Stimulated activated CD8-positive, alpha-beta memory T cell treated with anti-CD3 and anti-CD28 coated beads, Interleukin-2, amount 100 ng/mL, for 48 hours (primary cell): ENCODE measurements at places on chromosomes 6 and 20.
A peak's percentile ranks its signal among the peaks of the same experiment; 100 is the strongest.

DNA sequence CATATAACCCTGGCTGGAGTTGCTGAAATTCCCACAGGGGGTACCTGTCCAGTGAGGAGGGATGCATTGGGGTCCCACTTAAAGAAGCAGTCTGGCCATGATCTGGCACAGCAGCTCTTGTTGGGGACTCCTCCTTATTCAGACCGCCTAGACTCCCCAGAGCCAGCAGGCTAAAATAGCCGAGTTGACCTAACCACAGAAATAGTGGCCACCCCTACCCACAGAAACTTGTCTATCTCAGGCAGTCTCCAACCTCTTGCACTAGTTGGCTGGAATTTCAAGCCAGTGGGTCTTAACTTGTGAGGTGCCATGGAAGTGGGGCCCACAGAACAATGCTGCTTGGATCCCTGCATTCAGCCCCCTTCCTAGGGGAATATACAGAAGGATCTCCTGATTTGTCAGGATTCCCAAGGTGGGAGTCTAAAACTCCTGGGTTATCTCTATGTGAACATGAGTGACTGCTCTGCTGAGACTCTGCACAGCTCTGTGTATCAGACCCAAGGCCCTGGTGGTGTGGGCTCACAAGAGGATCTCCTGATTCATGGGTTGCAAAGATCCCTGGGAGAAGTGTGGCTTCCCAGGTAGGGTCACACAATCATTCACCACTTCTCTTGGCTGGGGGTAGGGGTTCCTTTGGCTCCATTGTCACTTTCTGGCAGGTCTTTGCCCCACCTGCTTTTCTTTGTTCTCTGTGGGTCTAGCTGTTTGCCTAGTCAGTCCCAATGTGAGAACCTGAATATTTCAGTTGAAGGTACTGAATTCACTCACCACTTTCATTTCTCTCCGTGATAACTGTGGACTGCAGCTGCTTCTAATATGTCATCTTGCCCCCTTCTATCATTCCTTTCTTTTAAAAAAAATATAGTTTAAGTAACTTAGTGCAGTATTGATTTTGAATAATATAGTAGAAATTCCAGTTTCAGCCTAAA is 65.5 kb upstream of the CLVS2 start:
- DNase-seq, result no peak

- no peak for DNase-seq
Observed at GRCh38 chr6:34571388-34571787, 15.3 kb upstream of the SPDEF start.

DNA sequence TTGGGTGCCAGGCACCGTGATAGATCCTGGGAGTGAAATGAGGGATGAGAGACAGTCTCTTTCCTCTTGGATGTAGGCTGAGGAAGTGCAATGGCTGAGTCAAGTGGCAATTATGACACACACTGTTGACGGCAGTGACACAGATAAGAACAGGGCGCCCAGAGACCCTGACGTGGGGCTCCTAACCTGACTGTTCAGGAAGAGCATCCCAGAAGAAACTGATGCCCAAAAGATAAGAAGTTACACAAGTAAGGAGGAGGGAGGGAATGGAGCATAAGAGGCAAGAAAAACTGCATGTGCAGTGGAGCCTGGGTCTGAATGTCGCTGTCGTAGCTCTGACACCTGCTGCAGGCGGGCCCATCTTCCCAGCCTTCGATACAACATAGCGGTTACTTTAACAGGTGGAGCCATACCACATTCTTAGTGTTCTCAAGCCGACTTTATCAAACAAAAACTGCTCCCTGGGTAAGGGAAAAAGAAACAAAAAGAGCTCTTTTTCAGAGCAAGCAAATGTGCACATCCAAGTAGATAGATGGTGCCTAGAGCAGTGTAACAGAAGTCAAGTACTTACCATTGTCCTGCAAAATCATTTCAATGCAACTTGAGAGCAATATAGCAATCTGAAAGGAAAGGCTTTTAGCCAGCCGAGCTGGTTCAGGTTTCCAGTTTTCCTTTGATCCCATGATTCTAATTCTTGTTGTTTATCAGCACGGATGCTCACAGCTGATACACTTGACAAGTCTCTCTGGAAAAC is 463.9 kb upstream of the JARID2 start:
- no peak for DNase-seq

GRCh38 chr20:33862709-33863403 is 51.7 kb downstream of the CHMP4B start:
- peak; percentile 45 for DNase-seq

DNA sequence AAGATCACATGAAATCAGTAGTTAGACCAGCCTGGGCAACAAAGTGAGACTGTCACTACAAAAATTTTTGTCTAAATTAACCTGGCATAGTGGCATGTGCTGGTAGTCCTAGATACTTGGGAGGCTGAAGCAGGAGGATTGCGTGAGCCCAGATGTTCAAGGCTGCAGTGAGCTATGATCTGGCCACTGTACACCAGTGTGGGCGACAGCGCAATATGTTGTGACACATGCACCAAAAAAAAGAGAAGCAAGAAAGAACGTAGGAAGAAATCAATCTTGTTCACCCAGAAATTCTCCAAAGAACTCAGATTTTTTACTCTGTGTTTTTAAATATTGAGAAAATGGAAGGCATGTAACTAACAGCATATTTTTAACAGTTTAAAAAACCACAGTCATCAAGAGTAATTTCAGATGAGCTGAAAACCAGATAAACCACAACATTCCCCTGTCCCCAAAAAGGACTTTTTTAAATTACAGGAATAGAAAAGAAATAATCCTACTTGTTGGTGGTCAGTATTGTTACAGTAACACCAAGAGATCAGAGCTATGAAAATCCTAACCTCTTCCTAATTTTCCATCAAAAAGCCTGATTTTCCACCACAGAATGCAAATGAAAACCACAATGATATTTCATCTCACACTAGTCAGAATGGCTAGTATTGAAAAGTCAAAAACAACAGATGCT is 240.2 kb downstream of the KHDC1L start:
- no peak for DNase-seq

DNA sequence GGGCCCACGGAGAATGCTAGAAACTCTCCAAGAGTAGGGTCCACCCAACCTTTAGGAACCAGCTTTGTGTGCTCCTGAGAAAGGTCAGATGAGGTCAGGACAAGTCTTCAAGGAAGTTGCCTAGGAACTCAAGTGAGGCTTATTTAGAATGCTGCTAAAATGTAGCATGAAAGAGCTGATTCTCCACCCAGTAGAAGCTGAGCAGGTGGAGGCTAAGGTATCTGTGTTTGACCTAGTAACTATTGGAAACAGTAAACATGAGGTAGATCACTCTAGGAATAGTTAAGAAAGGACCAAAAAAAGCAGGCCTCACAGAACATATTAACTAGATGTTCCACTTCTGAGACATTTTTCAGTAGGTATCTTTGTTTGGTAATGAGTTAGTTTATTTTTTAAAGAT is 13.9 kb downstream of the CEP43 start:
- no peak for DNase-seq

DNA sequence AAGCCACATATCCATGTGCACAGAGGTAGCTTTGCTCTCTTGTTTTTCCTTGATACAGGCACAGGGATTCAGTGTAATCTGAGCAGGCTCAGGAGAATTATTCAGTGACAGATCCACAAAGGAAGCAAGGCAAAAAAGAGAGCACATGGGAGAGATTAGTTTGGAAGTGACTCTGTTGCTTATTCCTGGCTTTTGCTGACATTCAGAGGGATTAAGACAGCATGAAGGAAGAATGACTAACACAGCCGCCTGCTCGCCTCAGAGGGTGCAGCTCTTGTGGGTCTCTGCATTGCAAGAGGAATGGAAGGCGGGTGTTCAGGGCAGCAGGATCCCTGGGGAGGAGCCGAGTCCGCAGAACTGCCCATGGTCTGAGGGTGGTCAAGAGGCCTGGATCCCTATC is 203.4 kb upstream of the KCNQ5 start:
- no peak for DNase-seq
